ENCODE measurements at places on chromosomes 2 and 18.

- no peak for DNase-seq
These were observed 35.1 kb downstream of the GULP1 start for GRCh38 chr2:188326669-188327301.

- DNase-seq, result no peak
These were observed 499.3 kb downstream of the IRS1 start for GRCh38 chr2:226300196-226300886.

DNA sequence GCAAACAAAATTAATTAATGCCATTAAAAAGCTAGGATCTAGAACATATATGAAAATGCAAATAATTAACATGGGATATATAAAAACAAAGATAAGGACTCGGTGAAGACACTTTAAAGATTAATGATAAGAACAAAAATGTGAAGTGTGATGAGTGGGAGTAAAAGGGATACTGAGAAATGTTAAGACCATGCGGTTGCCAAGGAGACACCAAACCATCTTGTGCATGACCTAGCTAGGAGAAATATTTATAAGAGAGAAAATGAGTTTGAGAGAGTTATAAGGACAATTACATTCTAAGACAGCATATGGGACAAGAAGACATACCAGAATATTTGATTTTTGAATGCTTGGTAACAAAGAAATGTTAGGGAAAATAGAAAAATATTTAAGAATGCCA is 25.4 kb upstream of the MAP2 start:
- no peak for DNase-seq

GRCh38 chr2:148756292-148756975 is 111.9 kb downstream of the EPC2 start:
- peak; percentile 67 for DNase-seq

GRCh38 chr2:178707476-178707875 is 99.7 kb downstream of the TTN start:
- DNase-seq, result no peak

DNA sequence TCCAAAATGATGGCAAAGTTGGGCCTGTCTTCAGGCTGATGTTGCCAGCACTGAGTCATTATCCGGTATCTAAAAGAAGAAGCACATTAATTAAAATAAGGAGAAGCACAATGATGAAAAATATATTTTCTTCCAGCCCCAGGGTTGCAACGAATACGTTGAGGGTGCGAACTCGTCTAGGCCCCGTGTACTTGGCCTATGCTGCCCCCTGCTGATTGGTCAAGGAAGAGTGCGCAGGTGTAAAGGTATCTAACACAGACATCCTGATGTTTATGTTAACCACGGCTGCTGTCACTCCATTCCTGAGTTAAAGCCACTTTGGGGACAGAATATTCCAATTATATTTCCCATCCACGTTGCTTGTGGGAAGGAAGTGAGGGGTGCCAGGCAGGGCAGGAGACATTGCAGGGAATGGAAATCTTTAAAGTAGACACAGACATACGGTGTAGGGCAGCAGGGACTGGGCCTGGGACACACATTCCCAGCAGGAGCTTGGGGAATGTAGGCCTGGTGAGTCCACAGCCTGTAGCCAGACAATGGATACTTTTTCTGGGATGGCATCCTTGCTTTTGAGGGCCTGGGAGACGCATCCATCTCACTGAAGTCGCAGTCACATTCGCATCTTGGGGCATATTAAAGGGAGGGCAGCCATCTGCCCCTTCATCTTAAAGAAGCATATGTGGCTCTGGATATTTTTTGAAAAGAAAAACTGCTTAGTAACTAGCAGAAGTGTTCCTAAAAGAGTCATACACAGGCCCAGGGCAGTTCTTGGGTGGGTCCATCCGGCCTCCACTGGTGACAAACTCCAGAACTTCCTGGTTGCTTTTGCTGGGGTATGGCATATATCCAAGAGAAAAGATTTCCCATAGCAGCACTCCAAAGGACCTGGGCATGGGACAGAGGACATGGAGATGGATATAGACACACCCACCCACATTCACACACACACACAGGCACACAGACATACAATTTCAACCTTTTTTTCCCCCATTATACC is 81.9 kb downstream of the CLIP4 start:
- peak; percentile 77 for DNase-seq

GRCh38 chr2:128503399-128504245 is 185.0 kb upstream of the HS6ST1 start:
- DNase-seq, result no peak

DNA sequence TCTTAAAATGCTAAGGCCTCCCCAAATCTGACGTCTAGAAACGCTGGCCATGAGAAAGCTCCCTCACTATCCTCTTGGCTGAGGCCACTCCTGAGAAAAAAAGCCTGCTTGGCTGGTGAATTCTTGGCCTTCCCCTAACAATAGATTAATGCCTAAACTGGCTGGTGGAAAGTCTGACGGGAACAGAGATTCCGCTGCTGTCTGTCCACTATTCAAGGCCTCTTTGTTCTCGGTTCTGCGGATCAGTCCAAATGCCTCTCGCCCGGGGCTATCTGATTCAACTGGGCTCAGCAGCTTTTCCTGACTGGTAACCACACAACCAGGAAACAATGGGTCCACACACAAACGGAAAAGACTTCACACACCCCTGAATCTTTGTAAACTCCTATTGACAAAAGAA is 27.2 kb downstream of the PXDN start:
- DNase-seq, result peak; percentile 78

GRCh38 chr2:240170354-240170735 is 29.9 kb upstream of the OTOS start:
- no peak for DNase-seq

DNA sequence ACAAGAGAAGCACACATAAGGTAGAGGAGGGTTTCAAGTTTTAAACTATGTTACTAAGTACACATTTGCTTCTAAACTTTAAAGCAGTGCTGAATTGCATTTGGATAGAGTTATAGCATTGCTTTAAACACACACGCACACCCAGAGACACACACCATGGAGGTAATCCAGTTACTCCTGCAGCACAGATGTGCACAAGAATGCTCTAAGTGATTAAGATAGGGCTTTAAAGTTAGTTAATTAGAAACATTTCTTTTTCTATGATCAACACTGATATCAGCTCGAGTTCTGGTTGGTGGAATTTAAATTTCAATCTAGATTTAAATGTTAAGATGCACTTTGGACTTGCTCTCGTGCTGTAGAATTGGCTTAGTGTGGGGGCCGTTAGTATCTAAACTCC is 492.3 kb downstream of the ZEB2 start:
- no peak for DNase-seq

- no peak for DNase-seq
These were observed 192.2 kb upstream of the PXDN start for GRCh38 chr2:1936427-1936980.

- no peak for DNase-seq
These were observed 43.1 kb downstream of the AAK1 start for GRCh38 chr2:69600425-69600824.

GRCh38 chr2:165844216-165844615 is 50.2 kb upstream of the GALNT3 start:
- no peak for DNase-seq

- DNase-seq, result no peak
These were observed 1.3 kb downstream of the VWA3B start for GRCh38 chr2:98088261-98088660.

- peak; percentile 72 for DNase-seq
These were observed 52.7 kb upstream of the CALCRL start for GRCh38 chr2:187500585-187501359.

DNA sequence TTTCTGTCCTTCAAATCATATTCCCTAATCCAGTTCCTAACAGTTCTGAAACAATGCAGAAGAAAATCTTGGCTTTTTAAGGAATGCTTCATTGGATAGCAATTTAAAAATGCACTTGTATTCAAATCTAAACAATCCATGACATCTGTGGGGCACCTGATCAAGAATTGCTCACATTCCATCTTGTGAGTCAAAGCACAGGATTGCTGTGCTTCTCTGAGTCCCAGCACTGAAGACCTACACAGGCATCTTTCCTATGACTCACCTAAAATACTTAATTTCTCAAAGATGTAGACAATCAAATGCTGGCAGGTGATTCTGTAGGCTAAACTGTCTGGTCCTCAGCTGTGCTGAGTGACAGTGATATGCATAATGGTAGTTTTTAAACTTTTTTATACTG is 10.1 kb upstream of the ATP8B1 start:
- peak; percentile 77 for DNase-seq

DNA sequence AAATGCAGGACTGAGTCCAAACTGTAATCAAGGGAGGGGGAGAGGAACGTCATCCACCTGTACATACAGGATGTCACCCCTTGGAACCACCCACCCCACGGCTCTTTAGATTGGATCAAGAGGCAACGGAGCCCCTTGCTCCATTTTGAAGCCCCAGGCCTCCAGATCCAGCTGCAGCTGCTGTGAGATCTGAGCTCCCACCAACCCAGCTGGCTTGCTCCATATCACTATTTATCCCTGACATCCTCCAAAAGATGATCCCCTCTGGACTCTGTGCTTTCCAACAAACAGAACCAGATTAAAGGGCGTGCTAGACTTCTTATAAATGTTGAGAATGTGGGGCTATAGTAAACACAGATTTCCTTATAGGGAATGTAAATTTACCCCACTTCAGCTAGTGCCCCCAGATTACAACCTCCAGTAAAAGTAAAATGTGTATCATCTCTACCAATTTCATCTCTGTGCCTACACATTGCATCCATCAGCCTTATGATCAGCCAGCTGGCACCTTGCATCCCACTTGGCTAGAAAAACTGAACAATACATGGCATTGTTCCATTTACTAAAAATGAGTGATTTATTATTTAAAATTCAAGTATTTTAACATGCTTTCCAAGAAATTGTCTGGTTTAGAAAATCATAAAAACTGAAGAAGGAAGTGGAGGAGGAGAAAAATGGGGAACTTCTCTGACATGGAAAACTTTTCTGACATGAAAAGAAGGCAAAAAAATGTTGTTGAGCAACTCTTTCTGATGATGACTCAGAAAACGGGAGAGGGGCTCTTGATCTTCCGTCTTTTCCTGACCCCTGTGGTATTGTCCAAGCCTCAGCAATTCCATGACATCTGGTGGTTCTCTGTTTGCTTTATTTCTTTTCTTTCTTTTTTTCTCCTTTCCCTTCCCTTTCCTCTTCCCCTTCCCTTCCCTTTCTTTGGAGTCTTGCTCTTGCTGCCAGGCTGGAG is 262.6 kb upstream of the THUMPD2 start:
- peak; percentile 36 for DNase-seq

DNA sequence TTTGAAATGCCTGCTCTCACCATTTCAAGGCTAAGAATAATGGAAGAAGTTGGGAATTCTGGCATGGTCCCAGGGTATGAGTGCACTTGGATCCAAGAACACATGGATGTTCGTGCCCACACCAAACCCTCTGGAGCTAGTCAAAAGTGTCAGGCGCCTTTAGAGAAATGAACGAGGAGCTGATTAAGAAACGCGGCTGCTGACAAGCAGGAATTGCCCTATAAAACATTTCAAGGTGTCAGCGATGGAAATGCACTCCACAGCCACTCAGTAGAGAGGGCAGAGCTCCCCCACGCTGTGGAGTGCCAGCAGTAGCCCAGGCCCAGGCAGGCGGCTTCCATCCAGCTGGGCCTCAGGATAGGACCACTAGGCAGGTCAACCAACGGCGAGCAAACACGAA is 213.7 kb downstream of the TTC32 start:
- no peak for DNase-seq

DNA sequence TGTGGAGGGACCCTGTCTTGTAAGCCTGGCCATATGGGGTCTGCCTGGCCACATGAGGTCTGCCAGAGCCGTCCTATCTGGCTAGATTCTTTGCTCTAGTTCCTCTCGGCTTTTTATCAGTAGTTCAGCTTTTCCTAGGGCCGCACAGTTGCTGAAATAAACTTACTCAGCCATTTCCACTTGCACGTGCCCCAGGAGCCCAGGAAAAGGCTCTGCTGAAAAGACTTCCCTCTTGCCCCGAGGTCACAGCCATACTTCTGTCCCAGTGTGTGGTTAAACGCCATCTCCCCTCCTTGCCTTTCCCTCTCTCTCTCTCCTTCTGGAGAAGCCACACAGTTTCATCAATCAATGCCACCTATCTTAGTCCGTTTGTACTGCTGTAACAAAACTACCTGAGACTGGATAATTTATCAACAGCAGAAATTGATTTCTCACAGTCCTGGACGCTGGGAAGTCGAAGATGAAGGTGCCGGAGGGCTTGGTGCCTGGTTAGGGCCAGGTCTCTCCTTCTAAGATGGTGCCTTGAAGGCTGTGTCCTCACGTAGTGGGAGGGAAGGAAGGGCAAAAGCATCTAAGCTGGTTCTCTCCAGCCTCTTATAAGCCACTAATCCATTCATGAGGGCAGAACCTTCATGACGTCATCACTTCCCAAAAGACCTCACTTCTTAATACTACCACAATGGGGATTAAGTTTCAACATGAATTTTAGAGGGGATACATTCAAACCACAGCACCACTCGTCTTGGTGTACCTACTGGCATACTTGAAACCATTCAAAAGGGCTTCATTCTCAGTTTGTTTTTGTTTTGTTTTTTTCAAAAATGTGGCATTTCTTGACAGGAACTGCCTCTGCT is 11.2 kb upstream of the GALM start:
- no peak for DNase-seq

DNA sequence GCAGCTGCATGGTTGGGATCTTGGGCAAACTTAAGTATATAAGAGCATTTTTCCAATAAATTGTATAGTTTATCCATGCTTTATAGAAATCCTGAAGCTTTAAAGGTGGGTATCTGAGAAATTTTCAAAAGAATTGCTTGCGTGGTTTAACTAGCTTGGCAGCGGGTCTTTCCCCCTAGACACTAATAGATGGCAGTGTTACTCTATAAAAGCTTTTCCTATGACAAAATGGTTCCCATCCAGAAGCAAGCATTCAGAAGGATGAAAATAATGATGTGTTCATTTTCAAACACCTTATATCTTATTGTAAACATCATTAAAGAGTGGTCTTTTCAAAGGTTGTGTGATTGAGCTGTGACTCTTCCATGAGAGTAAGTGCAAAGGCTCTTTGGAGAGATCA is 45.9 kb downstream of the KDM3A start:
- no peak for DNase-seq

GRCh38 chr2:216888887-216889622 is 29.2 kb upstream of the TNP1 start:
- DNase-seq, result no peak

DNA sequence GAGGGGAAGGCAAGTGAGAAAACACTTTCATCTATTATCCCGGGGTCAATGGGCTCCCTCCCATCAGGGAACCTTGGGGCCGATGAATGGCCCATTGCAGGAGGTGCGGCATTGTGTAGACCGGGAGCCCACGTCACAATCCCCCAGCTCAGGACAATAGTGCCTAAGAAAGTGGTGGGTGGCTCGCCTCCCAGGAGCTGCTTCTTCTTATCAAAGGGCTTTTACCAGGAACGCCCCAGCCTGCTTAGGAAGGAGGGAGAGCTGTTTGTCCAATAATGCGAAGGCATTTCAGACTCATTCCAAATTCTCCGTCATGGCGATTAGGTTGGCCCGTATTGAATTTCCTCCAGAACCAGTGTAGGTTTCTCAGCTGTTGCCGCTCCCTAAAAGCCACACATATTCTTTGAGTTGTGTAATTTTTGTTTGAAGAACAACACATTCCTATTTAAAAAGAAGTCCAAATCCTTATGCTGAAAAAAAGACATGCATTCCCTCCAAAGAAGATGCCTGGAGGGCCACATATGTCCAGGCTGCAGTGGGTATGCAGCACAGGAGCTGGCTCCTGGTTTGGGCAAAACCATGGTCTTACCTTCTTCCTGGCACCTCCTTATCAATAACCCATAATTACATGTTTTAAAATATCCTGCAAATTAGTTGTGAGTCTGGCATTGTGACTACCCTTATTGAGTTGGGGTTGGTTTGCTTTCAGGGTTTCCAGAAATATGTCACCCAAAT is 264.7 kb downstream of the MYCN start:
- no peak for DNase-seq
